ENCODE measurements at places on chromosomes 7 and 10. TPM values are rescaled to one million over a fixed set of nuclear protein-coding genes. Genes with fewer than 3 reads are reported as not detected.

DNA sequence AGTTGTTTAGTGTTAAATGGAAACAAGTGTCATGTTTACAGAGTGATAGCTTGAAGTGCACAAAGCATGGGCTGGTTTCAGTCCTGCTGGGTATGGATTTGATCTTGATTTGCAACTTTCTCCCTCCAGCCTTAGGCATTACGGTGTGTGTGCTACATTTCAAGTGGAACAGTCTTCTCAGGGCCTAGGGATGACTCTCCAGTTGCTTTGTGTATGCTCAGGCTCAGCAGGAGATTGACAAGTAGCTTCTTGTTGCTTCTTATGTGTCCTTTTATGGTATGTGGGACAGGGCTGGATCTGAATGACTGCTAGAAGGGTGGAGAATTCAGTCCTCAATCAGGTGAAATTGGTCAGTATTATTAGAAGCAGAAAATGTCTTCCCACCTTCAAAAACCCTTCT is 51.3 kb upstream of the PLEKHA1 start:
- DNase-seq = no peak

DNA sequence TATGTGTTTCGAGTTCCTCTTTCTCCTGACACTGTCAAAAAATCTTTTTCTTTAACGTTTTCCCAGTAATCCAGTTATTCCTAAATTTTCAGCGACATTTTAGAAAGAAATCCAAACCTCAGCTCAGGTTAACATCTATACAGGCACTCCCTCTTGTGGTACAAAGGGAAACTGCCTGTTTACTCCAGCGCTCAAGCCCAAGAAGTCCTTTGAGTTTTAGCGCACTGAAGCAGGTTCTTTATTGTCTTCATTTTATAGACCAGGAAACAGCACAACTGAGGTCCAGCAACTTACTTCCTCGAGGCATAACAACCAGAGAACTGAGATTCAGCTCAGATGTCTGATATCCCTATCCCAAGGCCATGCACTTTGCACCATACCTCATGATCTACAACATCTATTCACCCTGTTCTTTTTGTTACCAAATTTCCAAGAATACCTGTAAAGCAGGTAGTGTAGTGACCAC is 287.2 kb upstream of the MKLN1 start:
- peak; percentile 53 for DNase-seq

DNA sequence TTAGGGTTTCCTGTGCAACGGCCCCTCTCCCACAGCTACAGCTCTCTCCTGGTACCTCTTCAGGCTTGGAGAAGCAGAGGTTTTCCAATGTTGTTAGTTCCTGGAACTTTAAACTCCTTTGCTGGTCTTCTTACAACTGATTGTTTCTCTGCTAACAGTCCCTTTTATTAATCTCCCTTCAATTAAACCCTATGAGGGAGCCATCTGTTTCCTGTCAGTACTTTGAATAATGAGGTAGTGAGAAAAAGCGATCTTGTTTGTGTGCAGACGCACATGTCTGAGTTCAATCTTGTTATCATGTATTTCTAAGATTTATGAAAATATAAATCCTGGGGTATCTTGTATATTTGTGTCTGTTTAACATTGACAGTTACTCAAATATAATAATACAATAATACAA is 102.4 kb downstream of the MDFIC start:
- no peak for DNase-seq

Gene DOCK4
- polyA plus RNA-seq = not detected

- no peak for DNase-seq
Measured at GRCh38 chr10:109588259-109588658, 335.1 kb downstream of the XPNPEP1 start.

- DNase-seq = no peak
Measured at GRCh38 chr7:100679129-100679926, 5.8 kb downstream of the GNB2 start.

DNA sequence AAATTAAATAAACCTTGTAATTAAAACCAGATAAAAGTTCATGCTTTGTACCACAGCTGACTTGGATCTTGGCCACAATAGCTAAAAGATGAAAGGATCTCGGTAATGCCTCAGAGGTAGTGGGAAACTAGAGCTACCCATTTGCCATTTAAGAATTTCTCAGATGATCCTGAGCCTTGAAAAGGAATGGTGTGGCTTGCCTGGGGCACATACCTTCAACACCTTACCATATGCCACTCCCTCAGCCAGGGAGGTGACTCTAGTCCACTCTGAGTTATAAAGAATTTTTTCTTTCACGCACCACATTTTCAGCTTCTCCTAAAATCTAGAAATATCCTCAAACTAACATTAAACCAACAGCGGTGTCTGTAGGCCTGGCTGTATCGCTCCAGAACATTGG is 516.3 kb upstream of the TEX47 start:
- no peak for DNase-seq

DNA sequence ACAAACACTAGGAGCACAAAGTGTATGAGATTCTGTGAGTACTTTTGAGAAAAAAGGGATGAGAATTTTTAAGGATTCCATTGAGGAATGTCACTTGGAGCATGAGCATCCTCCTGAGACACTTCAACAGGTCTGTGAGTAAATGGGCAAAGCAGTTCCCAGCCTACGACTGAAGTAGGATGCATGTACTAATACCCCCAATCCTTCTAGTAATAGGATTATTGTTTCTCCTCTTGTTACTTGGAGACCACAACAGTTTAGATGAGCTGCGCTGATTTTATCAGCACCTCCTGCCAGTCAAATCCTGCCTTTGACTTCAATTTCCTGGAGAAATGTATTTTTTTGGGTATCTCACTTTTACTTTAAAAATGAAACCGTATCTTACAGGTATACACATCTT is 820 bp downstream of the BBS9 start:
- DNase-seq = no peak

Gene UBN2
- 3.2 TPM for polyA plus RNA-seq

- DNase-seq = no peak
Measured at GRCh38 chr7:80475383-80475782, 36.5 kb downstream of the GNAT3 start.

Gene AKR1B1
- 170 TPM for polyA plus RNA-seq

Gene ACTL6B
- polyA plus RNA-seq = not detected

GRCh38 chr10:11425296-11425610 is 186.2 kb downstream of the USP6NL start:
- DNase-seq = no peak

- no peak for DNase-seq
Measured at GRCh38 chr7:33760834-33761233, 144.5 kb upstream of the BMPER start.

GRCh38 chr7:158602905-158603772 is 15.5 kb upstream of the PTPRN2 start:
- no peak for DNase-seq

DNA sequence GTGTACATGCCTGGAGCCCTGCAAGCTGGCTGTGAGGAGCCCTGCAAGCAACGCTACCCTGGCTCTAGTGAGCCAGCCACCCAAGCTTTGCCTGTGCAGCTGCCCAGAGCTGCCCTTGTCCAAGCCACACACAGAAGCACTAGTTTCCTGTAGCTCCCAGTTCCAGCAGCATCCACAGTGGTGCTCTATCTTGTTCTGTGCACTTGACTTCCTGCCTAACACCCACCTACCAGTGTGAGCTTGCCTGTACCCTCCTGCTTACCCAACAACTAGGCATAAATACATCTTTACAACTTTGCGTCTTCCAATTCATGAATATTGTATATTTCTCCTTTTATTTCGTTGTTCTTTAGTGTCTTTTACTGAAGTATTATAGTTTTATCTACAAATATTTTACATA is 32.2 kb upstream of the ZNF518A start:
- no peak for DNase-seq

GRCh38 chr10:373015-373414 is 237.8 kb downstream of the ZMYND11 start:
- no peak for DNase-seq

Gene LRRC61
- polyA plus RNA-seq = 25.8 TPM

DNA sequence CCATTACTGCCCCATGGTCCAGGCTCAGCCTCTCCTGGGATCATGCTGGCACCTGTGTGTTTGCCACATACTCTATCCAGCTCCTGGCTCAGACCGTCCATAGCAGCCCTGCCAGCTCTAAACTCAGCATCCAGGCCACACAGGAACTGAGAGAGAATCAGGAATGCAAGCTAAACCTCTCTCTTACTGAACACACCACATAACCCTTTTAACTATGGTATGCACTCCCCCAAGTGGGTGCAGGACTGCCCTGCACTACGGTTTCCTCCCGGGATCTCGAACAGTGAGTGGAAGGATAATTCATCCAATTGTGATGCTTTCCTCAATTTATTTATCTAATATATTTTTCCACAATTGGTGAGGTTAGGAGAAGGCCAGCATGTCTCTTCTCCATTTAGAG is 17.1 kb upstream of the ZNF800 start:
- no peak for DNase-seq

Gene SPOCK2
- 202 TPM for polyA plus RNA-seq

Gene WDFY4
- not detected for polyA plus RNA-seq

Gene ASB10
- not detected for polyA plus RNA-seq

Gene ZP3
- 2.2 TPM for polyA plus RNA-seq

Gene HOXA10
- 0.09 TPM for polyA plus RNA-seq

GRCh38 chr10:110330675-110331074 is 26.0 kb upstream of the SMNDC1 start:
- DNase-seq = no peak

DNA sequence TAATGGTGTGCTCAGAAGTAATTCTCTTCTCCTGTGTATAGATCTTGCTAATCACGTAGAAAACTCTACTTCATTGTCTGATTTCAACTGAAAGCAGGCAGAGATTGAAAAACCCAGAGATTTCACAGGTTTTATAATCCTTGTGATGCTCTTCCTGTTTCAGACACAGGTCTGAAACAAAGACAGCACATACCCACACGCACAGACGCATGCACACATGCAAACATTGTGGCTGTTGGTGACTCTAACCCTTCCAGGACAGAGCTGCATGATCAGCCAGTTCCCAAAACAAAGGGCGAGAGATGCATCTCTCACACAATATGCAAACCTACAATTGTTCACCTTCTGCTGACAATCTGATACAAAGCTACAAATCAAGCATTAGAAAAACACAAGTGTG is 11.1 kb upstream of the TFEC start:
- DNase-seq = no peak

Gene ANKRD61
- polyA plus RNA-seq = not detected

Gene NFKB2
- 14.0 TPM for polyA plus RNA-seq
